Hippocampal formation (tissue), 2 donors: ENCODE measurements at places on chromosomes 16 and 17.
A peak's percentile ranks its signal among the peaks of the same experiment; 100 is the strongest.

GRCh38 chr16:31074814-31075183 is 577 bp downstream of the ZNF646 start:
- DNase-seq: no peak

GRCh38 chr16:72098936-72099335 is 5.3 kb downstream of the DHX38 start:
- no peak for DNase-seq

DNA sequence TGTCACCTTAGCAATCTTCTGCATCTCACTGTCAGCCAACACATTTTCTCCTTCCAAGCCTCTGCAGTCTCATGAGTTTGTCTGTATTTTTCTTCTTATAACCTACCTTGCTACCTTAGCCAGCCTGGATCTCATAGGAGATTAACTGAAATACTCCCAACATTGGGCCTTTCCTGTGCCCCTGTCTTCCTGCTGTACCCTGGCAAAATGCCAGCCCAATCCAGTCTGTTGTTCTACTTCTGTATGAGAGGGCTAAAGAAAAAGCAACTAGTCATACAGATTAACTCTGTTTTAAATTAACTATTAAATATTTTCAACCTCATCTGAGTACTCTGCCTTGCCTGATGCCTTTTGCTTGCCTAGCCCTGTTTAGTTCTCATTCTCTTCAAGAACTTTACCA is 18.4 kb downstream of the GOSR1 start:
- no peak for DNase-seq

- no peak for DNase-seq
Observed at GRCh38 chr17:11618861-11619566, 20.7 kb downstream of the DNAH9 start.

- no peak for DNase-seq
Observed at GRCh38 chr17:57021226-57021940, 43.5 kb downstream of the SCPEP1 start.

GRCh38 chr17:17972126-17972951 is at the start of the genes DRC3 and TOM1L2:
TSS of gene DRC3 (plus strand) at chr17:17972862. CDS start at chr17:17977599, 4,737 bp downstream.
TSS of gene TOM1L2 (minus strand) at chr17:17972400. CDS start at chr17:17972313, 87 bp downstream.
- peak; percentile 100 for DNase-seq

DNA sequence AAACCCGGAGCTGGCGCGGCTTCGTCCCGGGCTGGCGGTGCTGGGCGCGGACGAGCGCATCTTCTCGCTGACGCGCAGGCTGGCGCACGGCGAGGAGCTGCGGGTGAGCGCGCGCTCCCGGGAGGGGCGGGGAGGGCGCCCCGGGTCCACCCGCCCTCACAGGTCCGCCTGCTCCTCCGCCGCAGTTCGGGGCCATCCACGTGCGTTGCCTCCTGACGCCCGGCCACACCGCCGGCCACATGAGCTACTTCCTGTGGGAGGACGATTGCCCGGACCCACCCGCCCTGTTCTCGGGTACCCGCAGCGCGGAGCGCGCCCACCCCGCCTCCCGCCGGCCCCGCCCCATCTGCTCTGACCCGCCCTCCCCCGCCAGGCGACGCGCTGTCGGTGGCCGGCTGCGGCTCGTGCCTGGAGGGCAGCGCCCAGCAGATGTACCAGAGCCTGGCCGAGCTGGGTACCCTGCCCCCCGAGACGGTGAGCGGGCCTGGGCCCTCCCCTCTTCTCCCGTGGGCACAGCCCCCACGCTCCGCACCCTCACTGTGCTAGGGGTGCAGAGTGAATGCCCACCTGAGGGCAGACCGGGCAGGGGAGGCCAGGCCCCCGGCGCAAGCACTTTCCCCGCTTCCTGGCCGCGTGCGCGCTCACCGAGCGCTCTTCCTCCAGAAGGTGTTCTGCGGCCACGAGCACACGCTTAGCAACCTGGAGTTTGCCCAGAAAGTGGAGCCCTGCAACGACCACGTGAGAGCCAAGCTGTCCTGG is 1.4 kb downstream of the HAGHL start:
- DNase-seq: no peak

GRCh38 chr16:57842601-57843000 is 40.3 kb upstream of the KIFC3 start:
- DNase-seq: no peak

DNA sequence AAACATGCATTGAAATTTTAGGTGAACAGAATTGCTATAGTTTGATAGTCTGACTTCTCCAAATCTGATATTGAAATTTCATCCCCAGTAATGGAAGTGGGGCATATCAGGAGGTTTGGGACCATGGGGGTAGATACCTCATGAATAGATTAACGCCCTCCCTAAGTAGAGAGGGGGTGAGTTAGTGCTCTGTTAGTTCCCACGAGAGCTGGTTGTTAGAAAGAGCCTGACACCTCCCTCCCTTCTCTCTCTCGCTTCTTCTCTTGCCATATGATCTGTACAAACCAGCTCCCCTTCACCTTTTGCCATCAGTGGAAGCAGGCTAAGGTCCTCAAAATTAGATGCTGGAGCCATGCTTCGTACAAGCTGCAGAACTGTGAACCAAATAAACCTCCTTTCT is 78.8 kb downstream of the BRIP1 start:
- no peak for DNase-seq

DNA sequence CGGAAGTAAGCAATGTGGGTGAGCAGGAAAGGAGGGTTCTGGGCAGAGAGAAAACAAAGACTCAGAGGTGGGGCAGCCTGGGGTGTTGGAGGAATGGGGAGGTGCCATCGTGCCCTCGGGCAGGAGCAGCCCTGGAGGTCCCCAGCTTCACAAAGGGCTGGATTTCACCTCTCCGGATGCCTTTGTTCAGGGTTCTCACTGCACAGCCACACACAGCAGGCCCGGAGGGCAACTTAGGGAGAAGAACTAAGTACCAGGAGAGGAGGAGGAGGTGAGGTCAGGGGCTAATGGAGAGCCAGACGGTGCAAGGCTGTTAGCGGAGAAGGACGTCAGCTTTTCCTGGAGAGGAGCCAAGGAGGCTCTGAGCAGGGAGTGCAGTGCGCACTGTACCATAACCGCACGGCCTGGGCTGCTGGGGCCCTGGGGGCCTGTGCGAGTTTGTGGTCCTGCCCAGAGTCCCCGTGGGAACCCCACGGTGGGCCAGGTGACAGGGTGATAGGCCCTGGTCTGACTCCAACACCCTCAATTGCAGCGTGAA is 9.3 kb downstream of the ARRB2 start:
- DNase-seq: no peak

GRCh38 chr16:54703339-54703738 is 227.3 kb upstream of the IRX5 start:
- DNase-seq: no peak

GRCh38 chr17:15143524-15143923 is 121.6 kb downstream of the PMP22 start:
- DNase-seq: no peak

- no peak for DNase-seq
Observed at GRCh38 chr16:86024210-86024609, 125.2 kb downstream of the IRF8 start.

GRCh38 chr17:43713494-43714162 is 45.0 kb downstream of the SOST start:
- no peak for DNase-seq

DNA sequence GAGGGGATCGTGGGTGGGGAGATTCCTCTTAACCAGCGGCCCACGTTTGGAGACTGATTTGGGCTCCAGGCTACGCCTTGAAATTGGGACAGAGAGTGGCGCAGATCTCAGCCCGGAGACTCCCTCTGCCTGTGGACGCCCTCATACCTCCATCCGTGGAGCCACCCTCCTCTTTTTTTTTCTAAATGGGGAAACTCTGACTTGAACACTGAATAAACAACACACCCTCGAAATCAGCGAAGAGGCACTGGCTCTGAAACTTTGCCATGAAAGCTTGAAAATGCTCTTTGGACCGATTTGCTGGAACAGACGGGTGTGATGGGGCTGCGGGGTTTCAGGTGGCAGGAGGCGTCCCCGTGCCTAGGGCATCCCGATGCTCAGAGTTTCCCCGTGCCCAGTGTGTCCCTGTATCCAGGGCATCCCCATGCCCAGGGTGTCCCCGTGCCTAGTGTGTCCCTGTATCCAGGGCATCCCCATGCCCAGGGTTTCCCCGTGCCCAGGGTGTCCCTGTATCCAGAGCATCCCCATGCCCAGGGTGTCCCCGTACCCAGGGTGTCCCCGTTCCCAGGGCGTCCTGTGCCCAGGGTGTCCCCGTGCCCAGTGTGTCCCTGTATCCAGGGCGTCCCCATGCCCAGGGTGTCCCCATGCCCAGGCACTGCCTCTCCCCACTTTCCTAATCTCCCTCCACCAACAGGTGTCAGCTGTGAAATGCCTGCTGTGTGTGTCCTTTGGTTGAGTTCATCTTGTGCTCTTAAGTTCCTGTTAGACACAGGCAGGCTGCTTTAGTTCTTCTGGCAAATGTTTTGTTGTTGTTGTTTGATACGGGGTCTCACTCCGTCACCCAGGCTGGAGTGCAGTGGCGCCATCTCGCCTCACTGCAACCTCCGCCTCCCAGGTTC is 187.0 kb downstream of the SEC14L1 start:
- DNase-seq: no peak

GRCh38 chr16:71780521-71781089 is 28.0 kb downstream of the AP1G1 start:
- DNase-seq: no peak

DNA sequence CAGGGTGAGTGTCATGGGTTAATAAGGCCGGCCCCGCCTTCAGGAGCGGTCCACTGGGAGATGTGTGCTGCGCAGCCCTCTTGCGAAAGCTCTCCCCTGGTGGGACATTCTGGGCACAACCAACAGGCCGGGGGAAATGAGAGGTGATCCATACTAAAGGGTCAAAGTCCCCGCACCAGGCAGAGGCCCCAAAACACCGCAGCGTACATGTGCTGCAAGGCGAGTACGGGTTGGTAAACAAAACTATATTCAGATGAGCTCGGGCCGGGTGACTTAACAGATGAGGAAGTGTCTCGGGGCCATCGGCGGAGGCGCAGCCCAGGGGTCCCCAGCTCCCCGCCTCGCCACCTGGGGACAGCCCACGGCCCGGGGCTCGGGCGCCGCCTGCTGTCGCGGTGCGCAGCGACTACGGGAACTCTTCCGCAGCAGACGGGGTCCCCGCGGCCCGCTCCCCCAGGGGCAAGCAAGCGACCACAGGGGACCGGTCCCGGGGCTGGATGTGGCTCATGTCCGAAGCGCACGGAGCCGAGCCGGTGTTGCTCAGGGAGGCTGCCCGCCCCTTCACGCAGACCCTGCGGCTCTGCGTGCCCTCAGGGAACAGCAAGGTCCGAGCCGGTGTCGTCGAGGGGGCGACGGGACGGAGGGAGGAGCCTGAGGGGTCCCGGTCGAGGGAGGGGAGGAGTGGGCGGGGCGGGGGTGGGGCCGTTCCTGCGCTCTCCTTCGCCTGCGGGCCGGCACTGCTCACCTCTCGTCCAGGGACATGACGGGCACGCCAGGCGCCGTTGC is at the start of gene RAB37:
TSS of gene RAB37 (plus strand) at position 744 of the 786 bp plus-strand sequence. CDS start at position 761, 17 bp downstream.
- no peak for DNase-seq

DNA sequence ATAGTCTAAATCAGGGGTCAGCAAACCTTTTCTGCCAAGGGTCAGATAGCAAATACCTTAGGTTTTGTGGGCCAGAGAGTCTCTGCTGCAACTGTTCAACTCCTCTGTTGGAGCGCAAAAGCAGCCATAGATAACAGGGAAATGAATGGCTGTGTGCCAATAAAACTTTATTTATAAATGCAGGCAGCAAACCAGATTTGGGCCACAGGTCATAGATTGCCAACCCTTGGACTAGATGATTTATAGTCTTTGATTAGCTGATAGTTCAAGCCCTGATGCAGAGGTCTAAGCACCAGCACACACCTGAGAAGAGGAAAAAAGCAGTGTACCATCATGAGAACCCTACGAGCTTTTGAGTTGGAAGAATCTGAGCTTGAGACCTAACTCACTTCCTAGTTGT is 86.0 kb upstream of the DYNLRB2 start:
- no peak for DNase-seq

DNA sequence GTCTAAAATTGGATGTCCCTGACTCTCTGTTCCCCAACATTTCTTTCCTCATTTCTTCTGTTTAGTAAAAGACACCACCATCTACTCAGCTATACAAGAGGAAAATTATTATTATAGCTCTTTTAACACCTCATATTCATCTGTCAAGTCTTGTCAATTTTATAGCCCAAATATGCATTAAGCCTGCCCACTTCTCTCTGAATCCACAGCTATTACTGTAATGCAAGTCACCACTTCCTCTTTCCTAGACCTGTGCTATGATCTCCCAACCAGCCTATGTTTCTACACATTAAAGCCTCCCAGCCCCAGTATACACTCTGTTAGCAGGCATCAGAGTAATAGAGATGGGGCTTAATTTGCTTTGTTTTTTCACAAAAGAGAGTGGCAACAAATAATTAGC is 252.9 kb downstream of the GRIN2A start:
- DNase-seq: no peak

GRCh38 chr16:9821331-9821730 is 360.9 kb downstream of the GRIN2A start:
- no peak for DNase-seq

DNA sequence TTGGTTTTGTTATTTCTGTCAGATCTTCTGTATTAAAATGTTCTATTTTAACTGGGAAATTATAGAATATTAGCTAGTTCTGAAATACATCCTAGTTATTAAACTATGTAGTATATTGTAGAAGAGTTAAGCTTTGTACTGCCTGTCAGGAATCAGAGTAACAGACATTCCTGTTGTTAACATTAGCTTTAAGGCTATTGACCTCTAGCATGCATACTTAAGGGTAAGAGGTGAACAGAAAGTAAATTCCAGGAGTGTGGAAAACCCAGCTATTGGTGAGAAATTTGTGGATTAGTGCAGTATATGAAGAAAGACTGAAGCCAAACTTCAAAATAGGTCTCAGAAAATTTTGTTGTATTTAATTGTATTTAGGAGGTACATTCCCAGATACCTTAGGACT is 111.3 kb downstream of the CHD9 start:
- DNase-seq: no peak

DNA sequence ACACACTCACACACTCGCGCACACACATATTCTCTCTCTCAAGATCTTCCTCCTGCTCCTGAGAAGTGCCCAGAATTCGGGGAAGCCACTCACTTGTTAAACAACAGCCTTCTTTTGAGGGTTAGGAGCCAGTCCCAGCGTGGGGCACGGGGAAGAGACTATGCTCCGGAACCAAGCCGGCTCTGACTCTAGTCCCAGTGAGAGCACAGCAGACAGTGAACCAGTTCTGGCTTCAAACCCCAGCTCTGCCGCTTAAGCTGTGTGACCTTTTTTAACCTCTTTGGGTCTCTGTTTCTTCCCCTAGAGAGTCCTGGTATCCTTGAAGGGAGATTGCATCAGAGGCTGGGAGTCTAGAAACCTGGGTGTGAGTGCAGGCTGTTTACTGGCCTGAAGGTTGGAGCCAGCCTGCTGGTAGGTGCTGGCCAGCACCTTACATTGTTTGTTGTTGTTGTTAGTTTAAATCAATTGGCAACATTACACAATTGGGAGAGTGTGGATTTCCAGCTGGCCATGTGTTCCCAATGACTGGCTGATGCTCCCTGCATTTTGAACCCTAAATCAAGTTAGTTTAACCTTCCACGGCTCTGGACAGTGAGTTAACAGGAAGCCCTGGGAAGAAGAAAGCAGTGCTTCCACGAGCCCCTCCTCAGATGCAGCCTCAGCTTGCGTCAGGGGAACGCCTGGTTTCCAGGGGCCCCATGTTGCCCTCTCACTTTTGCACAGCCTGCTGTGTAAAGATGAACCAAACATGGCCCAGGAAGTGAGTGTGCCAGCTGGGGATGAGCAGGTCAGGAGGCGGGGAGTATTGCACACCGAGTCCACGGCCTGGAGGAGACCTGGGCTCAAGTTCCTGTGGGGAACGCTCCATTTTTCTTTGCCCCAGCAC is 71.5 kb downstream of the GAS7 start:
- no peak for DNase-seq

GRCh38 chr17:64259922-64260321 is 3.1 kb downstream of the TEX2 start:
- no peak for DNase-seq
